ENCODE measurements at places on chromosomes 5 and 9.

- no peak for DNase-seq
Measured at GRCh38 chr5:158320178-158320674, 461.3 kb upstream of the CLINT1 start.

- no peak for DNase-seq
Measured at GRCh38 chr5:33984178-33984577, 315 bp downstream of the SLC45A2 start.

DNA sequence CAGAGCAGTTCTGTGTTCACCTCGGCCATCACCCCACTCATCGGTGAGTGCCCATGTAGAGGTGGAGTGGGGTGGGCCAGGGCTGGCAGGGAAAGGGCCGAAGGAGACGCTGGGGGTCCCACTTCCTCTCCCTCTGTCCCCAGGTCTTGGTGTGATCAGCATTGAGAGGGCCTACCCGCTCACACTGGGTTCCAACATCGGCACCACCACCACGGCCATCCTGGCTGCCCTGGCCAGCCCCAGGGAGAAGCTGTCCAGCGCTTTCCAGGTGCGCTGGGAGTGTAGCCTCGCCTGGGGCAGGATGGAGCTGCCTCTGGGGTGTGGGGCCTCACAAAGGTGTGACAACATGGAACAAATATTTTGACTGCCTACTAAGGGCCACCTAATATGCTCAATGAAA is 3.7 kb downstream of the PFN3 start:
- DNase-seq, result no peak

DNA sequence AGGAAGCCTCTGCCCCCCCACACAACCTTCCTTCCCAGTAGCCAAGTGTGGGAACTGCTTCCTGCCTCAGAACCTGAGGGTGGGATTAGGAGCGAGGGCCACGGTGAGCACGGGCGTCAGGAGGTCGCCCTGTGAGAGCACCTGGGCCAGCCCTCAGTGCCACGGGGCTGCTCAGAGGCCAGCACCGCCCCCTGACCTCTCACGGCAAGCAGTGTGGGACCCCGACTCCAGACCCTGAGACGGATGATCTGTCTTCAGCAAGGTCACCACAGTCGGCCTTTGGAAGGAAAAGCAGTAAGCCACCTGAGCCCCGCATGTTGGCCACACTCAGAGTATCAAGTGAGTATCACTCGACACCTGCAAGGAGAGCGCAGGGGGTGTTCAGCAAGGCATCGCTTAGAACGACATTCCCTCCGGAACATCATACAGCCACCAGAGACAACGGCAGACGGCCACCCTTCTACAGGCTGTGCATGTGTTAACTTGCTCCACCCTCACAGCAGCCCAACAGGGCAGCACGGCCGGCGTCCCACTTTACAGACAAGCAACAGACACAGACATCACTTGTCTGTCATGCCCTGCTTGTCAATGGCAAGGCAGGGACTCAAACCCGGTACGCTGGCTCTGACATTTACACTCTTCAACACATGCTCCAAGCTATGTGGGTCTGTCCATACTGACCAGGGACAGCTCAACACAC is 50.2 kb downstream of the IPPK start:
- no peak for DNase-seq

DNA sequence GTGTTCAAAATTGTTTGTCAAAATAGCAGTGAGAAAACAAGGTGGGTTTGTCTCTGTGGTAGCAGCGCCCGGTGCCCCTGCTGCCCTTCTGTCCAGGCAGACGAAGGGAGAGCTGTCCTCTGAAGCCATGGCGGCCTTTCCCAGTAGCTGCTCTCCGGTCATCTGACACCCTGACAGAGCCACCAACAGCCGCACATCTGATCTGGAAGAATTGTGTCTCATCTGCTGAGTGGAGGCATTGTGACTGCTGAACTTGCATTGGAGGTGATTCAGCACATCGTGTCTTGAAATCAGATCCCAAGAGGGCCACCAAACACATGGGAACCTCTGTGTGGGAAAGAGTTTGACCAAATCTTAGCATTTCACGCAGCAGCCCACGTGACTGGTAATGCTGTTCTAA is 337.6 kb upstream of the IRX1 start:
- no peak for DNase-seq
